ENCODE measurements at places on chromosomes 16 and 17. TPM values are rescaled to one million over a fixed set of nuclear protein-coding genes. Genes with fewer than 3 reads are reported as not detected.

WNT9B gene
- total RNA-seq = not detected

TP53TG3B gene
- total RNA-seq = 0.26 TPM

CASKIN1 gene
- 0.56 TPM for total RNA-seq

CRYBA1 gene
- total RNA-seq = not detected

CBFA2T3 gene
- total RNA-seq = 0.56 TPM

TMEM238L gene
- total RNA-seq = not detected

JPH3 gene
- 2.5 TPM for total RNA-seq

PAQR4 gene
- 49.0 TPM for total RNA-seq

NPIPB6 gene
- total RNA-seq = 2.0 TPM

NPB gene
- 0.51 TPM for total RNA-seq

CTRB2 gene
- not detected for total RNA-seq

TCAP gene
- 1.4 TPM for total RNA-seq

HS3ST3B1 gene
- total RNA-seq = 0.42 TPM

HBA2 gene
- 0.24 TPM for total RNA-seq

TMEM100 gene
- total RNA-seq = not detected

ASIC2 gene
- total RNA-seq = 2.2 TPM

ZNF597 gene
- total RNA-seq = 1.1 TPM

TVP23A gene
- total RNA-seq = 0.11 TPM

SUZ12 gene
- 32.2 TPM for total RNA-seq

KDM6B gene
- 14.0 TPM for total RNA-seq

CACNG3 gene
- not detected for total RNA-seq

ZNF747 gene
- total RNA-seq = 4.5 TPM

CHST4 gene
- total RNA-seq = 0.10 TPM

HAGH gene
- total RNA-seq = 76.8 TPM

All from A549 treated with CORT108297 at 1 μM for 4 hours (cell line).